ENCODE measurements at places on chromosomes 2 and 18.
A peak's percentile ranks its signal among the peaks of the same experiment; 100 is the strongest.

DNA sequence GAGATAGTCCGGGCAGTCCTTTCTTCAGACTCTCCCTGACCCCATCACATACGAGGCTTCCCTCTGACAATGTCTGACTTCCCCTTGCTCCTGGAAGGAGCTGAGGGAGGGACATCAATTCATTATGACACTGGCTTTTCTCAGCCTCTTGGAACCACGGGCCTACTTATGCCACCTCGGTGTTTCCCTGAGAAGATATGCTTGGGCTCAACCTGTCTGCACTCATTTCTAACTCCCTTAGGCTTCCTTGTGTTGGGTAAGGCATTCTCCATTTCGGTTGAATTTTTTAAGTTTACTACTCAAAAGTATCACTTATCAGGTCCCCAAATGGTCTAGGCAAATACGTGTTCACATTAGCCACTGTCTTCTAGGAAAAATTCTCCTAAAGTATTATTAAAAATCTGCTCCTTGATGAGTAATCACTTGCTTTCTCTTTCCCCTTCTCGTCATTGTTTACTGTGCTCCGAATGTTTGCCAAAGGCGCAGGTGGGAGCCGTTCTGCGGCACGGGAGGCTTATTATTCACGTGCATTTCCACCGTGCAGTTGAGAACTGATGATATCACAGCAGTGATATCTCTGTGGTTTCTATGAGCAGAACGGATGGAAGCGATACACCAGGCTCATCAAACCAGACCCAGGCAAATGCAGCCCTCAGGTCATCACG lies 33.1 kb downstream of the ARL4C start:
- DNase-seq: no peak

GRCh38 chr2:110984694-110985490 lies 135.8 kb upstream of the BCL2L11 start:
- DNase-seq: no peak

GRCh38 chr2:31401580-31401979 lies 13.0 kb downstream of the XDH start:
- no peak for DNase-seq

GRCh38 chr2:88874063-88874657 lies 182.7 kb downstream of the RPIA start:
- DNase-seq: no peak

GRCh38 chr2:53941749-53942148 lies 29.0 kb downstream of the PSME4 start:
- no peak for DNase-seq

DNA sequence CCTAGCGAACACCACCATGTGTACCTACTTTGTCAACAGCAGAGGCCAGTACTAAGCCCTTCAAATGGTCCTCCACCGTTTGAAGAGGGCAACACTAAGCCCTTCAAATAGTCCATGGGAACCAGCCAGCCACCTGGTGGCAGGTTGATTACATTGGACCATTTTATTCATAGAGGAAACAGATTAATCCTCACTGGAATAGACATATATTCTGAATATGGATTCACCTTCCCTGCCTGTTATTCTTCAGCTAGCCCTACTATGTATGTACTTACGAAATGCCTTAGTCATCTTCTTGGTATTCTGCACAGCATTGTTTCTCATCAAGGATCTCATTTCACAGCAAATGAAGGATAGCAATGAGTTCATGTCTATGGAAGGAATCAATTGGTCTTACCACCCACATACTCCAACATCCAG lies 10.0 kb upstream of the ZNF396 start:
- no peak for DNase-seq

GRCh38 chr2:147615726-147616125 lies 229.1 kb upstream of the ACVR2A start:
- no peak for DNase-seq

GRCh38 chr2:69811591-69811990 lies 17.9 kb upstream of the GMCL1 start:
- no peak for DNase-seq

GRCh38 chr2:238971318-238972145 lies 123.6 kb downstream of the TWIST2 start:
- no peak for DNase-seq

DNA sequence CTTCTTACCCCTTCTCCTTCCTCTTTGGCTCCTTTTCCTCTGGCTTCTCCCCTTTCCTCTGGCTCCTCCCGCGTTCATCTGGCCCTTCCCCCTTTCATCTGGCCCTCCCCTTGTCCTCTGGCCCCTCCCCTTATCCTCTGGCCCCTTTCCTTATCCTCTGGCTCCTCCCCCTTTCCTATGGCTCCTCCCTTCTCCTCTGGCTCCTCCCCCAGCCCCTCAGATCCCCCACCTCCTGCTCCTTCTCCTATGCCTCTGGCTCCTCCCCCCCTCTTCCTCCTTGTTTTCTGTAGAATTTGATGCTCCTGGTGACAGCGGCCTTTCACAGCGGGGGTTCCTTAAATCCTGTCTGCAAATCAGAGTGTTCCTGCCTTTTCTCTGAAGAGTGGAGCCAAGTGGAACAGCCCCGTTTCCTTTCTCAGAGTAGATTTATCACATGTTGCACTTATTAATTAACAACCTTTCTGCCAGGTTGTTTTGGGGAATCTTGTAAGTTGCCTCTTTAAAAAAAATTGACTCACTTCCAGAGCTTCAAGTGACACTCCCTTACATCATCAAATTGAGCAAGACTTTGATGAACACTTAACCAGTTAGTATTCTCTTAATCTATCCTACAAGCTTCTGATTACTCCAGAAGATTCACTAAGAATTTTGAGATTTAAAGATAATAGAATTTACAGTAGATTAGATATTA lies 27.9 kb downstream of the FABP1 start:
- DNase-seq: no peak

GRCh38 chr2:181264001-181264400 lies 193.2 kb upstream of the ITGA4 start:
- no peak for DNase-seq

GRCh38 chr2:23418461-23418911 lies 33.5 kb downstream of the KLHL29 start:
- DNase-seq: peak; percentile 41

- no peak for DNase-seq
These were observed 432.0 kb downstream of the CCDC85A start for GRCh38 chr2:56615760-56616159.

DNA sequence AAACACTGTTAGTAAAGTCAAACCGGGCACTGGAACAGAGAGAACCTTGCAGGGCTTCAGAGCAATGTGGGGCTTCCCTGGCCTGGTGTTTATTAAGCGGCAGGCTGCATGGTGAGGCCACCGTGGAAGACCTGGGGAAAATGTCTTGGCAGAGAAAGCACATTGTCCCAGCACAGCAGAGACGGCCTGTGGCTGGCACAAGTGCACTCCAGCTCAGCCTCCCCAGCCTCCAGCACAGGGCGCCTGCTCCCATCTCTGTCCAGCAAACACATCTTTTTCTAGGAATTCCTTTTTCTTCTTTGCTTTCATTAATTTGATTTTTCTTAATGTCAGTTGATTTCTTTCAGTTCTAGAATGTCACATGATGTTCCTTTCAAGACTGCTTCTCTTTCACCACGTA lies 138.2 kb upstream of the NFATC1 start:
- no peak for DNase-seq

- no peak for DNase-seq
These were observed 240.4 kb downstream of the HAUS1 start for GRCh38 chr18:46344416-46345180.

GRCh38 chr2:50449306-50449705 lies 582.6 kb downstream of the NRXN1 start:
- no peak for DNase-seq

- DNase-seq: no peak
These were observed 21.5 kb downstream of the SP5 start for GRCh38 chr2:170736628-170737027.

DNA sequence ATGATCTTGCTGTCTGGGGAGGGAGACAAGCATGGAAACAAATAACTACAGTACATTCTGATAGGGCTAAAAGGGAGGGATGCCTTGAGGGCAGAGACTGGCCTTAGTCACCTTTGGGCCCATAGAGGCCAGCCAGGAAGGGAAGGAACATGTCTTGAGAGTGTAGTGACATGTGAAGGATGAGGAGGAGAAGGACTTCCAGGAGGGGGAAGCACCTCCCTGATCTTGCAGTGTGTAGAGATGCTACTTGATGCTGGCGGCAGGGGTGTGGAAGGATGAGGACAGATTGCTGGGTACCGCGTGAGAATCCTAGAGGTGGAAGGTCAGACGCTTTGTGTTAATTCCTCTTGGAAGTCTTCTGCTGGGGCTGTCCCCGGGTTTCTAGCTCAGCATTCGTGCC lies 13.1 kb downstream of the TET3 start:
- no peak for DNase-seq

- DNase-seq: no peak
These were observed 14.7 kb downstream of the CFLAR start for GRCh38 chr2:201130524-201131186.

DNA sequence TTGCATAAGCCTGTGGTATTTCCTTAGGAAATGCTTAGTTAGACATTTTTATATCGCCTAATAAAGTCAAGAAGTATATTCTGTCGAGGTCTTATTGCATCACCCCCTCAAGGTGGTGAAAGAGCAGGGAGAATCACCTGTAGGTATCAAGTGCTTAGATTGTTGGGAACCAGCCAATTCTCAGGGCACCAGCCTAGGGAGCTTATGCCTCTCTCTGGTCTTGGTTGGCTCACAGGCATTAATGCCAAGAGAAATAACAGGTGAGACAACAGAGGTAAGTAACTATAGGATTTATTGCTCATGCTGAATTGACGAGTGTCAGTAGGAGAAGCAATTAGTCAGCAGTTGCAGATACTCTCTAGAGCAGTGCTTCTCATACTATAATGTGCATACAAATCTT lies 663.3 kb upstream of the ZNF804A start:
- no peak for DNase-seq

- DNase-seq: no peak
These were observed 72.6 kb downstream of the UGP2 start for GRCh38 chr2:63914311-63914710.

GRCh38 chr2:43341959-43342757 lies 115.8 kb upstream of the ZFP36L2 start:
- DNase-seq: no peak

GRCh38 chr2:74033375-74033774 lies 48.7 kb downstream of the TET3 start:
- DNase-seq: no peak

DNA sequence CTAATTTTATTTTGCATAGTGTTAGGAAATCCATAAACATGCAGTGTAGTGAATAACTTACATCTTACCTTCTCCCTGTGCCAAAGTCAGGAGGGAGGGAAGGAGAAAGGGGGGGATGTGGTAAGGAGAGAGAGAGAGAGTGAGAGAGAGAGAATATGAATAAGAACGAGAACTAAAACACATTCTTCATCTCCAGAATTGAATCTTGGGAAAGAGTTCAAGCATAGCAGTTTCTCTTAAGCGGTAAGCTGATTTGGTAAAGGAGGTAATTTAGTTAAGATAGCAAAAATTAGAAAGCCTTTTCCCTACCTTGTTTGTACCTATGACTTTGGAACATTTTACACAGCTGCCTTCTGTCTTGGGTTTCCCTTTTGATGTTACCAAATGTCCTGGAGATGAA lies 15.7 kb downstream of the ERMN start:
- DNase-seq: no peak

- no peak for DNase-seq
These were observed 456.7 kb downstream of the NRXN1 start for GRCh38 chr2:50575232-50575631.

GRCh38 chr2:70855667-70856066 lies 20.1 kb upstream of the CD207 start:
- DNase-seq: no peak

DNA sequence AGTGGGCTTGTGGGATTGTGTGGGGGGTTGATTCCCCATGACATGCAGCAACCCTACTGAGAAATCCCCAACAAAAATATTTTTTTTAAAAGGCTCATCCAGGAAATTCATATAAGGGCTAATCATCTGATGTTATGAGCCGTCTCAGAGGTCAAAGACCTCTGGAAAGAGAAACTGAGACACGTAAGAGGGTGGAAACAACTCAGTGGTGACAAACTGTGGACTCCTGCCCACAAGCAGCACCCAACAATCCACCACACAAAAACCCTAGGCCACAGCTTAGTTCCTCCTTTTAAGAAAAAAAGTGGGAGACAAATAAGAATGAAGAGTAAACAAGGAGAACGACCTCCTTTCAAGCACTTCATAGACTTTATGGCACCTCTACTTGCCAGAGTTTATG lies 1096.1 kb upstream of the NRXN1 start:
- no peak for DNase-seq

GRCh38 chr2:238100049-238100820 lies at the start of gene ESPNL:
TSS of gene ESPNL (plus strand) at chr2:238100340. CDS start at chr2:238100420, 80 bp downstream.
- no peak for DNase-seq

DNA sequence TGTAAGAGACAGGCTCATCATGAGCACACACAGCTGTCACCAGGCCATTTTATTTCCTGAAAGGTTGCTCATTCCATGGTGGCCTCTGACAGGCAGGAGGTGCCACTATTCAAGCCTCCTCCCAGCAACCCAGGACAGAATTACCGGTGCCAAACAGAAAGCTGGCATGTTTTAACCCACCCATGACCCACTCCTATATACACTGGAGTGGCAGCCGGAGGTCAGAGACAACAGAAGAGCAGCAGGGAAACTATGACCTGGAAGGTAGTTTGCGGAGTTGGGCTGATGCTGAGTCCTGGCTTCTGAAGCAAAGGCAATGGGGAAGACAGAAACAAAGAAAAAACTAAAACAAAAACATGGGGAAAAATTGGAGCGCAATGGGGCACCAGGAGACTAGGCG lies 2.3 kb downstream of the RFTN2 start:
- no peak for DNase-seq

- DNase-seq: no peak
These were observed 25.6 kb upstream of the TOGARAM2 start for GRCh38 chr2:28955467-28955866.

DNA sequence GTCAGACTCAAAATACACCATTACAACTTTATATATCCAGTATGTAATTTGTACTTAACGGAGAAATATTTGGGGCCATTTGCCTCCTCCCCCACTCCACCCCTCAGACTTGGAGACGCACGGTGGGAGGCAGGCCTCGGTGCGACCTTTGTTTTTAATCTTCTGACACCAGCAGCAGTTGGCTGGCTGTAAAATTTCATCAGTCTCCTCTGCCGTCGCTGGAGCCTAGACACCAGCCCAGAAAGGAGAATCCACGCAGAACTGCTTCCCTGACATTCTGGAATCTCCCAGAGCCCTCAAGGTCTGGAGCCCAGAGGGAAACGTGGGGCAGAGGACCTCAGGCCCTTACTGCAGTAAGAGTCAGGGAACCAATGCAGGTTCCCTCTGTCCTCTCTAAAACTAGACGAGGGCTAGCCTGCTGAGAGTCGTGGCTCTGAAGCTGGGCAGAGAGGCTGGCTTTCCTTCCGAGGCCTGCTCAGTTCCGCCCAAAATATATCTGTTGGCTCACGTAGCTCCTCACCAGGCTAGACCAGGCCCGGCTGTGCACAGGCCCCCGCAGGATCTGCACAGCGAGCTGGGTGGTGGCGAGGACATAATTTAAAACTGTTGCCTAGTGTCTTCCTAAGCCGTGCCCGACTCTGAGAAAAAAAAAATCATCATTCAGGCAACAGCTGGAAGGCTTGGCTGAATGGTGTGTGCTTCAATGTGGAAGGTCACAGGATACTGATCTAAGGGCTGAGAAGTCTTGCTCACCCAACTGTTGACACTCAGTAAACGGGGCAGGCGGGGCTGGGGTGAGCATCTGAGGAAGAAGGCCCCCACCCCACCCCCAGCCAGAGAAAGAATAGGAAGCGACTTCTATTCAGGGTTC lies 40.4 kb downstream of the EN1 start:
- no peak for DNase-seq
